ENCODE measurements at places on chromosomes 3 and 15. TPM values are rescaled to one million over a fixed set of nuclear protein-coding genes. Genes with fewer than 3 reads are reported as not detected.

- no peak for DNase-seq
Measured at GRCh38 chr3:100129941-100130340, 15.6 kb upstream of the FILIP1L start.

GRCh38 chr15:100464256-100464655, 64.5 kb downstream of the CERS3 start:
- no peak for DNase-seq

GRCh38 chr3:135136361-135137100, 341.5 kb downstream of the EPHB1 start:
- no peak for DNase-seq

DNA sequence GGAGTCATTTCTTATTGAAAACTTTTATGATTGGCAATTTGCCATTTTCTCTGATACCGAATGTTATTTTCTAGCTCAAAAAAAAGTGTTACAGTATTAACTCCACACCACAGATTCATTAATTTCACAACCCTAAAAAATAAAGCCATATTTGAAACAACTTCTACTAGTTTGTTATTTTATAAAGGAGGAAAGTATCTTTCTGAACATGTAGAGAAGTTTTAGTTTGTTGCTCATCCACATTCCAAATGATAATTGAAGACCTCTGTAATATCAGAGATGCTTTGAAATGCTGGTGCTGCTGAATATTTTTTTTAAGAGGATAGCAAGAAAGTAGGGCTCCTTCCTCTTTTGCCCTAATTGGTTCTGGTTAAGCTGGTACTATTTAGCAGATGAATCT, 1.9 kb downstream of the VGLL3 start:
- no peak for DNase-seq

Gene CYP1A1
- not detected for polyA plus RNA-seq

DNA sequence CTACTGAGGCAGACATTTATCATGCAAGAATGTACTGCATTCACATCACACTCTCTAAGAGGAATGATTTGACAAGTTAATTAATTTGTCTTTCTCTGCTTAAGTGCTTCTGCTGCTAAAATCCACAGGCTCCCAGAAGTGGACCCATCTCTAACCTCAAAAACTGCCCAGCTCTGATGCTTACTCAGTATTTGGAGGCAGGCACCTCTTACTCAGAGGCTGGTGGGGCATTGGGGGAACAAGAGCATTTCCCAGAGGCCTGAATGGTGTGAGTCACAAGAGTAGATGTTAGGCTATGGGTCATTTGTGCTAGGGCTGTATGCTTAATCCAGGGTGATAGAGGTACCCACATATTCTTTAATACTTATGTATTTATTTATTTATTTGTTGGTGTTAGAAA, 34.4 kb upstream of the HCN4 start:
- no peak for DNase-seq

Gene TEX9
- 26.9 TPM for polyA plus RNA-seq

Gene NUDT16
- polyA plus RNA-seq: 47.0 TPM

GRCh38 chr3:104546301-104546700, 820.4 kb upstream of the ALCAM start:
- no peak for DNase-seq

DNA sequence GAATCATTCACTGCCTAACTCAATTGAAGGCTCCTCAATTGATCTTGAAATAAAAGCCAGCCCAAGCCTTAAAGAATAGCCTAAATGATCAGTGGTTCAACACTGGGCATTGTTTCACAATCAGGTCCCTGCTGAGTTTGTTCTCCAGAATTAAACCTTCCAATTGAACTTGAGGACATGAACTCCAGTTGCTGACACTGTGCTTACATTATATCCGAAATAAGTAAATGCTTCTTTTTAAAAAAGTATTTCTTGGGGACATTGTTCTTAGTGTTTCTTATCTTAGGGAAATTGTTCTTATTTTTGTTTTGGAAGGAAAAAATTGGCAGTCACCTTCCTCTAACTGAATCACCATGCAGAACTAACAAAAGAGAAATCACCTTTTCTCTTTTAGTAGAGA, 450.2 kb downstream of the RBMS3 start:
- DNase-seq: no peak

DNA sequence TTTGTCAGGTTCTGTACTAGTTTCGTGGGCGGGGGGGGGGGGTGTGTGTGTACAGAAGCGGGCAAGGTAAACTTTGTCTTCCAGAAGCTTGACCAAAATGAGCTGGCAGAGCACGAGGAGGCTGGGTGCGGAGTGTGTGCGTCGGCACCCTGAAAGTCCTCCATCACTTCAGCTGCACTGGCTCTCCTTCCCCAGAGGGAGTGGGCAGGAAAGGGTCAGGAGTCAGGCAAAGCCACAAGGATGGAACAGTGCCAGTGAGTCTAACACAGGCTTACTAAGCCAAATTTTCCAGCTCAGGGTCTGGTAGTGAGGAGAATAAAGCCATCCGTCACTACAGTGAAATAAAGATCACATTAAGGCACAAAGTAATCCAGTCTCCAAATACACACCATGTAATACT, 11.9 kb upstream of the SH3GL3 start:
- DNase-seq: no peak

Gene PRTG
- 12.5 TPM for polyA plus RNA-seq

Gene CCR8
- polyA plus RNA-seq: not detected

DNA sequence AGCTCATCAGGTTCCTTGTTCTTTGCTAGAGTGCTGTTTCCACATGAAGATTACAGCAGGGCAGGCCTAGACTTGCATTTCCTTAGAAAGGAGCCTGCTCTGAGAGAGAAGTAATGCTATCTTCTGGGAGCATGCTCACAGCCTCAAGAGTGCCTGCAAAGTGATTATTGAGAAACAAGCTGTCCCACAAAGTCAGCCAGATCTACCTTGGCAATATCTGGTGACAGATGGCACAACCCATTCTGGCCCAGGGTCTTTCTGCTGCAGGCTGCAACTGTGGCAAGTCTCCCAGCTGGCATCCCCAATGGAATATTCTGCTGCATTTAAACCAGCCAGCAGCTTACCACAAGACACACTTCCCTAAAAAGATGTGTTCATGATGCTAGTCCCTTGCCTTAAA, 29.3 kb downstream of the MTMR10 start:
- no peak for DNase-seq

Gene WWTR1
- 100 TPM for polyA plus RNA-seq

All from renal pelvis (tissue), 12 donors.